A172 (cell line): ENCODE measurements at places on chromosomes 4 and X. TPM values are rescaled to one million over a fixed set of nuclear protein-coding genes. Genes with fewer than 3 reads are reported as not detected.

- no peak for DNase-seq
Measured at GRCh38 chr4:54333657-54334056, 104.6 kb downstream of the PDGFRA start.

DNA sequence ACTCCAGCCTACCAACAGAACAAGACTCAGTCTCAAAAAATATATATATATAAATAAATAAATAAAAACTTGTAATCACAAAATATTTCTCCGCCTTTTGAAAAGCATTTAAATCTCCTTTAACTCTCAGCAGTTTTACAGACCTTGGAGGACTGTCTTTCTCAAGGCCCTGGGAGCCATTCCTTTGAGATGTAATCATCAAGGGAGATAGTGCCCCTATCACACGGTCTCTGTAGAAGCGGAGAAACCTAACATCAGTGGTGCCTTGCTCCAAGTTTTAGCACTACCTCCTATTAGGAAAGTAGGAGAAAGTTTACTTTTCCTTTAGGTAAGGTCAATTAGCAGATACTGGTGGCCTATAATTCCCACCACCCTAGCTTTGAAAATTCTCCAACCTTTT, 58.5 kb downstream of the ANTXR2 start:
- no peak for DNase-seq

DNA sequence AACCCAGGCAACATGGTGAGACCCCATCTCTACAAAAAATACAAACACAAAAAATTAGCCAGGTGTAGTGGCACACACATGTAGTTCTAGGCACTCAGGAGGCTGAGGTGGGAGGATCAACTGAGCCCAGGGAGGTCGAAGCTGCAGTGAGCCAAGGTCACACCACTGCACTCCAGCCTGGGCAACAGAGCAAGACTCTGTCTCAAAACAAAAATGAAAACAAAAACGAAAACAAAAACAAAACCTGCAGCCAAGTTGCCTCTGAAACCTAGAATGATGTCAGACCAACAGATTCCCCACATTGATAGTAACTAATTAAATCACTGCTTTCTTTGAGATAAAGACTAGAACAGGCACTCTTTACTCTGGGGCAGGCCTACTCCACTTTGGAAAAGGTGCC, 104.5 kb downstream of the AMELX start:
- DNase-seq, result no peak

DNA sequence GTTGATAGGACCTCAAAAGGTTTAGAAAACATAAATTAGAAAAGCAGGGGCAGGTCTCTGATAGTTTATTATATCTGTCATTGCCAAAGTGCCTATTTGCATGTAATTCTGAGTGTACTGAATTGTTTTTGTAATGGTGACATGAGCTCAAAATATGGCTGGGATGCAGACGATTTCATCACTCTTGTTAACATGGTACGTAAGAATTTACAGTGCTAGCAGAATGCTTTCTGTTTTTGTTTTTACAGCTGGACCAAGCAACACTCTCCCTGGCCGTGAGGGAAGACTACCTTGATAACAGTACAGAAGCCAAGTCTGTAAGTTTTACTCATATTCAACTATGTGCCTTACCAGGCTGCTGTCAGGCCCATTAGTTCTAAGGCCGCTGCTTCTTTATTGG, 58.1 kb downstream of the PHEX start:
- DNase-seq, result no peak

F8A3 gene
- 0.41 and 0.57 TPM in 2 replicates for total RNA-seq

DNA sequence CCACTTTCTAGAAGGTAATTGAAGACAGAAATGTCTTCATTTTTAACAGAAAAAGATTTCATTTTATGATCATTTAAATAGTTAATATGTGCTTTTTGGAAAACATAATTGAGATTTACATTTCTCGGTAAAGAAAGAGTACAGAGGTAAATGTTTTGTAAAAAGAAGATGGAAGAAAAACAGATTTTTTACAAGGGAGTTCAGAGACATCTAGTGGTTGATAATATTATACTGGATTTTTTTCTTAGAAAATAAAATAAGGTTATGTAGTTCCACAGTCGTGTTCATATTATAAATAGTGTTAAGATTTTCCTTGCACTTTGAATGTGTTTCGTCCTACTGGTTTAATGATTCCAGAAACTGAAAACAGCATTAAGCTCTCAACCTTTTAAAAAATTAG, 60.6 kb downstream of the SMARCA1 start:
- DNase-seq, result no peak

DNA sequence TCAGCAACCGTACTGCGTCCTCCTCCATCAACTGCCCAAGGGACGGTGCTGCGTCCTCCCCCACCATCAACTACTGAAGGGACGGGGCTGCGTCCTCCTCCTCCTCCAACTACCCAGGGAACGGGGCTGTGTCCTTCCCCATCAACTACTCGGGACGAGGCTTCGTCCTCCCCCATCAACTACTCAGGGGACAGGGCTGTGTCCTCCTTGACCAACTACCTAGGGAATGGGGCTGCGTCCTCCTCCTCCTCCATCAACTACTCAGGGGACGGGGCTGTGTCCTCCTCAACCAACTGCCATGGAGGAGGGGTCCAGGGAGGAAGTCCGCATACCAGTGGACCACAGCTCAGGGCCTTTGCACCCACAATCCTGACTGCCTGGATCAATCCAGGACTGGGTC, 24.4 kb downstream of the PPP2R3B start:
- DNase-seq, result no peak

GRCh38 chrX:9183481-9183880, 149.6 kb upstream of the FAM9B start:
- DNase-seq, result no peak

NPY5R gene
- not detected in 2 replicates for total RNA-seq

- no peak for DNase-seq
Measured at GRCh38 chrX:82695066-82695465, 813.0 kb upstream of the POU3F4 start.

- no peak for DNase-seq
Measured at GRCh38 chrX:12425496-12425895, 287.2 kb downstream of the FRMPD4 start.

DNA sequence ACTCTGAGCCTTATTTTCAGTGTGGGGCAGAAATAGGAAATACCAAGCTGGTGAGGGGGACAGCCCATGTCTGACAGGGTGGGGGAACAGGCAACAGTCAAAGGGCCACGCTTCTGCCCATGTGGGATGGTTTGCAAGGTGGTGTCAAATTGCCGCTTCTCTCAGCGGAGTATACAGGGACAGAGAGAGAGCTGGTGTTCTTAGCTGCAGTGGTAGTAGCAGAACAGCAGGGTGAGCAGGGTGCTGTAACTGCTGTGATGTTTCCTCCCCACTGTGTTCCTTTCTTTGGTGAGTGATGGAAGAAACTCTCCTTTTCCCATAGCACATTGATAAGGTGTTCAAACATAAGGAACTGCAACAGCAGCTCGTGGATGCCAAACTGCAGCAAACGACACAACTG, 37.9 kb downstream of the RBBP7 start:
- DNase-seq, result no peak

DNA sequence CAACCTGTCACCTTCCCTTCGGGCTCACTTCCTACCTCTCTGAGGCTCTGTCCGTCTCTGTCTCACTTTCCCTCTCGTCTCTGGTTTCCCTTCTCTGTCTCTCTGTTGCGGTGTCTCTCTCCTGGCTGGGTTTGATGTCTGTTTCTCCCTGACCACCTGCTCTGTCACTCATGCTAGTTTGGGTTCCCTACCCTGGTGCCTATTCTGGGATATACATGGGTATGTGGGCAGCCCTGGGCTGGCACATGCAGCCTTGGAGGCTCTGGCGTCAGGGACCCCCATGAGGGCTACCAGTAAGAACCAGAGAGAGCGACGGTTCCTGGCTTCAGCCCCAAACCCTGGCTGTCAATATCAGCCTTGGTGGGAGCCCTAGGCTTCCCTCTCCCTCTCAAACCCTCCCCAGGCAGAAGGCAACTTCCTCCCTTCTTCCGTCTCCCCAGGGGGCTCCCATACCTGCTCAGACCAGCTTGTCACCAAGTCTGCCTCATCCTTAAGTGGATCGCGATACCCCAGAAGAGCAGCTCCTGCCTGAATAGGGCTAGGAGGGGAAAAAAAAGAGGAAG, 314 bp downstream of the DNASE1L1 start:
- DNase-seq, result no peak

- peak; percentile 0 for DNase-seq
Measured at GRCh38 chrX:109635146-109635545, 10.2 kb upstream of the KCNE5 start.

DNA sequence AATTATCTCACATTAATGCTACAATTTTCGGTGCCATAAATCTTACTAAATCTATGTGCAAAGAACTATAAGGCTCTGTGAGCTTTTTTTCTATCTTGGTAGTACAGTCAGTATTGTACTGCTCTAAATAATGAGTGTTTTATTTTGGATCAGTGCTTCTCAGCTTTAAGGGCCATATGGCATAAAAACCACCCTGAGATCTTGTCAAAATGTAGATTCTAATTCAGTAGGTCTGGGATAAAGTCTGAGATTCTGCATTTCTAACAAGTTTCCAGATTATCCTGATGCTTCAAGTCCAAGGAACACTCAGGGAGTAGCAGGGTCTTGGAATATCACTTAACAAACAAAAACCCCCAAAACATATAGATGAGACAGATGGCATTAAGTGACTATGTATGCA, 486.5 kb downstream of the GRXCR1 start:
- no peak for DNase-seq

TMPRSS11F gene
- total RNA-seq, result not detected in 2 replicates

NSG1 gene
- total RNA-seq, result 7.0 and 9.2 TPM in 2 replicates

RPGR gene
- total RNA-seq, result 3.7 and 5.3 TPM in 2 replicates

GRCh38 chrX:47148946-47149345, 3.9 kb downstream of the RBM10 start:
- no peak for DNase-seq

MORC4 gene
- total RNA-seq, result 7.3 and 9.5 TPM in 2 replicates

DNA sequence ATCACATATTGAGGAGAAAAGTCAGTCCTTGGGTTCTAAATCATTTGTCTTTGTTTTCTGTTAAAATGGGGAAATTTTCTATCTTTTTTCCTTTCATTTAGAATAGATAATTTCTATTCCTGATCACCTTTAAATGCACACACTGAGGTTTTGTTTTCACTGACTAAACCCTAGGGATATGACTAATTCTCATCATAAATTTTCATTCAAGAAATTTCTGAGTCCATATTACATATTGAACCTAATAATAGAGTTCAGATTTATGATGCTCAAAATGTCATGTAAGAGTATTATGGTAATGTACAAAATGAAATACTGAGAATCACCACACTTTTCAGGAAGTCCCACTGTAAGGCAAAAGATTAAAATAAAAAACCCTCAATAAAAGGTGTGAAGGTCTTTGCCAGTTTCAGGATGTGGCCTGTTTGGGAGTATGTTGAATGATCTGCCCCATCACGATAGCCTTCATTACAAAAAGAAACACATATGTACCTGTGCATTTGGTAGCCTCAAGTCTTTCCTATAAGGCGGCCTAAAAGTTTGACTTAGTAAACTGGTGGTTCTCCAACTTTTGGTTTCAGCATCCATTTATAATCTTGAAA, 49.4 kb downstream of the LEF1 start:
- no peak for DNase-seq

UFSP2 gene
- 46.8 and 52.6 TPM in 2 replicates for total RNA-seq

KLHL2 gene
- total RNA-seq, result 18.3 and 21.1 TPM in 2 replicates

- DNase-seq, result no peak
Measured at GRCh38 chr4:47852136-47852535, 14.3 kb upstream of the CORIN start.

DNA sequence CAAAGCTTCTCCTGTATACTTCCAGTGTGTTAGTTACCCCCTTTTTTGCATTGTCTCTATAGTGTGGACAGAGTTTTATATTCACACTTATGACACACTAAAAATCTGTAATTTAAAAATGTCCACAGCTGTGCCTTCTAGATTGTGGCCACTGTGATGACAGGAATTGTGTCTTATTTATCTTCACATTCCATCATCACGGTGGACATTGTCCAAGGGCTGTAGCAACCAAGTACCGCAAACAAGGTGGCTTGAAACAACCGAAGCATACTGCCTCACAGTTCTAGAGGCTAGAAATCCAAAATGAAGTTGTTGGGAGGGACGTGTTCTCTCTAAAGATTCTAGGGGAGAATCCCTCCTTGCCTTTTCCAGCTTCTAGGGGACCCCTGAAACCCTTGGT, 32.3 kb downstream of the CHRNA9 start:
- DNase-seq, result no peak
